ENCODE measurements at places on chromosomes 1 and 21.

GRCh38 chr1:232690285-232690935, 60.5 kb upstream of the SIPA1L2 start:
- no peak for DNase-seq
- no peak overlapping the region for H3K4me3 ChIP-seq
- no peaks in the 10 kb centered on the region for H3K4me1 ChIP-seq
- no peak overlapping the region for H3K27ac ChIP-seq
- H3K27me3 ChIP-seq, result no peaks in the 10 kb centered on the region
- H3K36me3 ChIP-seq, result no peaks in the 10 kb centered on the region

GRCh38 chr1:14173598-14173997, 424.9 kb upstream of the KAZN start:
- DNase-seq, result no peak
- no peaks in the 10 kb centered on the region for H3K36me3 ChIP-seq
- H3K27me3 ChIP-seq, result no peaks in the 10 kb centered on the region
- no peak overlapping the region for H3K4me3 ChIP-seq
- H3K27ac ChIP-seq, result no peak overlapping the region

DNA sequence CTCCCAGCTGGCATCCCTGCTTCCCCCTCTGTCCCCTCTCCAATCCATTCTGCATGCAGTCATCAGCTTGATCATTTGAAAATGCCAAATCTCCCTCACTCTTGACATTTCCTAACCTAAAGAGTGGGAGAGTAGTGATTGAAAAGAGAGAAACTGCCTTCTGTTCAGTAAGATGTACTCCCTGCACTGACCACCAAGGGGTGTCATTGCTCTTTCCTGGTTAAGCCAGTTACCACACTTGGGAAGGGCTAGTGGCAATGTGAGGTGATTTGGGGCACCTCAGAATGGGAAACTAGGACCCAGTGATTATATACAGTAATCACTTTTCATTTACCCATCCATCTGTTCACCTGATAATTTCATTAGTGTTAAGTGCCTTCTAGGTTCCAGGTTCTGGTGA, 6.9 kb upstream of the TMEM269 start:
- H3K36me3 ChIP-seq, result peaks cover 34% of the 10 kb centered on the region
- DNase-seq, result no peak
- H3K27me3 ChIP-seq, result no peaks in the 10 kb centered on the region

DNA sequence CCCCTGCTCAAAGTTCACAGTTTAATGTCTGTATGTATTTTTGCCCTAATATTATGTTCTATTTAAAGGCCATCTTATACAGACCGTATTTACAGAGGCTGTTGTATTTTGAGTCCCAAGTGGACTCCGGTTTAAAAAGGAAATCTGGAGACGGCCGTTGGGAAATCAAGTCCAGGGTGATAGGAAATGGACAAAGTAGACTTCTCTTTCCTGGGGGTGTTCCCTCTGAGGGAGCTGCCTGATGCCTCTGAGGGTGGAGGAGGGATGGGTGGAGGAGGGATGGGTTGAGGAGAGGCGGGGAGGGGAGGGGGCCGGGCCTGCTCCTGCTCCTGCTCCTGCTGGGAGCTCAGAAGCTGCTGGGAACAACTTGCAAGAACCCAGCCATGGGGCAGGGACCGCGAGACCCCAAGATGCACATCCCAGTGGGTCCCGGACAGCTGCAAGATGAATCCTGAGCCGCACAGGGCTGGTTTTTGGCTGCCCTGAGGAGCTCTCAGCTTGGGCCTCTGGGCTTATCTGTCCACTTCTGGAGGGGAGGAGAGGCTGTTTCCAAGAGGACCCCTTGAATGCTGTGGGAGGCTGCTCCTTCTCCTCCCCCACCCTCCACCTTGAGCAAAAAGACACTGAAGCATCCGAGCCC, 12.0 kb upstream of the ACTL8 start:
- DNase-seq, result no peak
- H3K36me3 ChIP-seq, result no peaks in the 10 kb centered on the region
- H3K4me1 ChIP-seq, result no peaks in the 10 kb centered on the region
- H3K4me3 ChIP-seq, result no peak overlapping the region
- H3K27ac ChIP-seq, result no peak overlapping the region

DNA sequence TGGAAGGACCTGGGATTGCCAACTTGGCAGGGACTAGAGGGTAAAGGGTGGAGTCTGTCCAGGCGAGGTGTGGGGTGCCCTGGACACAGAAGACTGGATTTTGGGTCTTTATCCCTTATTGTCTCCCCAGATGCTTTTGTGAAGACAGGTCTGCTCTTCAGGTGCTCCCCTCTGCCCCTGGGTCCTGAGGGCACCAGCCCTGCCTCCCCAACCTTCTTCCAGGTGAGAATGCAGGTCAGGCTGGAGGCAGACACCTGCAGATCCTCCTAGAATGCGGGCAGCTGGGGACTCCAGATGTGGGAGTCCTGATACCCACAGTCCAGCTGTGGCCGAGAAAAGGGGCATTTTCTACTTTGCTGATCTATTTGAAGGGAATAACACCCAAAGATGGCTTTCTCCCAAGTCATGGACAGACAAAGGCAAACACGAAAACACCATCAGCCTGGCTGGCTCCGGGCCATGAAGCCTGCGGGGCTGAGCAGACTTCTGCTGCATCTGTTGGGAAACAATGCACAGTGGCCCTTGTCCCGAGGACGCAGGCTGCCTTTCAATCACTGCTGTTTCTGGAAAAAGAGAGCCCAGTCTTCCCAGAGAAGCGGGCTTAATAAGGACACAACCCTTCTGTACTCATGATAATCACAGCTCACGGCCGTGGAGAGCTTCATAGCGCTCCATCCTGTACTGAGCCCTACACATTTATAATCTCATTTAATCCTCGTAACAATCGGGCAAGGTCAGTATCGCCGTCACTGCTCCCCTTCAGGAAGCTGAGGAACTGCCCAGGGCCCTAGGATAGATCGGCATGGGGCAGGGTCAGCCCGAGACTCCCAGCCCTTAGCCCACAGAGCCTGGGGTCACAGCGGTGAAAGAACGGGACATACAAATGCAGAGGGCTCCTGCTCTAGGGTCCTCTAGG, 62.0 kb upstream of the ABCG1 start:
- no peak overlapping the region for H3K4me3 ChIP-seq
- no peaks in the 10 kb centered on the region for H3K36me3 ChIP-seq
- H3K27me3 ChIP-seq, result no peaks in the 10 kb centered on the region
- peak; percentile 42 for DNase-seq
- H3K27ac ChIP-seq, result no peak overlapping the region

Data from trophoblast cell (in vitro differentiated cells and primary cell).